ENCODE measurements at places on chromosomes 11 and 22.

DNA sequence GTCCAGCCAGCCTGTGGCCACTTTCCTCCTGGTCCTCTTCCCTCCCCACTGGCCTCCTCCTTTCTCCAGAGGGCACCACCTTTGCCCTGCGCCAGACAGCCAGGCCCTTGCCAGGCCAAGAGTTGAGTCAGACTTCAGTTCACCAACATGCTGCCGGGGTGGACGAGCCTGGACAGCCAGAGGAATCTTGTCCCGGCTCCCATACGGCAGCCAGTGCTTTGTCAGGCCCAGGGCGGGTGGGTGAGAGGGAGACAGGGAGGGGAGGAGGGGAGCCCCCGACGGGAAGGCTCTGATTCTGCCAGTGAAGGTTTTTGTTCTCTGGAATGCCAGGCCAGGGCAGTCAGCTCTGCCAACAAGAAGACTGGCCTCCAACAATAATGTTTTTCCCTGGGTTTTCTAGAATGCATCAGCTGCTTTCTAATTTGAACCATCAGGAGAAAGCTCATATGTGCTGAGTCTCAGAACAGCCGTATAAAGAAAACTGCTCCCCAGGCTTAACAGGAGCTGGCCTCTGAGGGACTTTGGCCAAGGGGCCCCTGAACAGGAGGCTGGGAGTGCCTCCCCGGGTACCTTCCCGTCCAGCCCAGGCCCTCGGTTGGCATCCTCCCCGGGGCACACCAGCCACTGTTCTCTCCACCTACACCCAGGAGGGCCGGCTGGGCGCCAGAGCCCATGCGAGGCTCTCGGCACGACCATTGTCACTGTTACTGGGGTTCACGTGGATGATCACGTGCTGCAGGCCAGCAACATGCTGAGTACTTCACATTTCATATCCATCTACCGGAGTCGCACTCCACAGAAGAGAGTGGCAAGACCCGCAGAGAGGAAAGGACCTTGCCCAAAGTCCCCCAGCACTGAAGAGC lies 28.6 kb downstream of the LIF start:
- no peak for DNase-seq

GRCh38 chr22:38136607-38137006 lies 26.1 kb upstream of the BAIAP2L2 start:
- DNase-seq, result no peak

DNA sequence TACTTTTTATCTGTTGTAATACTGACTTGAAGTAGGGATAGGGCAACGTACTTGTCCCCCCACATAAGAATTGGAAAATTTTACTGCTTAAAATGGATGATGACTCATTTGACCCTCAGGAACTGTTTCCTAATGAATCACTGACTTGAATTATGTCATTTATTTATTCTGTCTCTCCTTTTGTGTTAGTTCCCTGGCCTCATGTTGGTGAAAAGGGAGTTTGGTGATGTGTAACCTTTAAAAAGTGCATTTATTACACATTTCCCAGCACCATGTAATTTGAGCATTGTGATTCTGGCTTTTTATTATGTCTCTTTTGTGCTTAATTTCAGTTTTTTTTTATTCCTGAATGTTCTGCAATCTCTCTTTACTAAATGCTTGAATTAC lies 20.3 kb upstream of the PGM2L1 start:
- DNase-seq, result peak; percentile 73

- no peak for DNase-seq
These were observed 13.6 kb upstream of the PANX3 start for GRCh38 chr11:124597626-124598025.

Measured in HFF-Myc (cell line).